ENCODE measurements at places on chromosomes 3 and 15. TPM values are rescaled to one million over a fixed set of nuclear protein-coding genes. Genes with fewer than 3 reads are reported as not detected.

Gene SNTN
- total RNA-seq = not detected

GRCh38 chr3:106086038-106086437, 217.2 kb upstream of the CBLB start:
- H3K4me1 ChIP-seq = peaks cover 6% of the 10 kb centered on the region
- H3K4me3 ChIP-seq = no peak overlapping the region
- no peaks in the 10 kb centered on the region for H3K36me3 ChIP-seq
- no peaks in the 10 kb centered on the region for H3K27me3 ChIP-seq
- no peak for DNase-seq
- H3K27ac ChIP-seq = no peak overlapping the region

GRCh38 chr3:171390051-171390941, 69.9 kb downstream of the TNIK start:
- no peak overlapping the region for H3K27ac ChIP-seq
- peaks cover 40% of the 10 kb centered on the region for H3K4me1 ChIP-seq

Gene ABI3BP
- not detected for total RNA-seq

Gene EIF4E3
- 8.9 TPM for total RNA-seq

DNA sequence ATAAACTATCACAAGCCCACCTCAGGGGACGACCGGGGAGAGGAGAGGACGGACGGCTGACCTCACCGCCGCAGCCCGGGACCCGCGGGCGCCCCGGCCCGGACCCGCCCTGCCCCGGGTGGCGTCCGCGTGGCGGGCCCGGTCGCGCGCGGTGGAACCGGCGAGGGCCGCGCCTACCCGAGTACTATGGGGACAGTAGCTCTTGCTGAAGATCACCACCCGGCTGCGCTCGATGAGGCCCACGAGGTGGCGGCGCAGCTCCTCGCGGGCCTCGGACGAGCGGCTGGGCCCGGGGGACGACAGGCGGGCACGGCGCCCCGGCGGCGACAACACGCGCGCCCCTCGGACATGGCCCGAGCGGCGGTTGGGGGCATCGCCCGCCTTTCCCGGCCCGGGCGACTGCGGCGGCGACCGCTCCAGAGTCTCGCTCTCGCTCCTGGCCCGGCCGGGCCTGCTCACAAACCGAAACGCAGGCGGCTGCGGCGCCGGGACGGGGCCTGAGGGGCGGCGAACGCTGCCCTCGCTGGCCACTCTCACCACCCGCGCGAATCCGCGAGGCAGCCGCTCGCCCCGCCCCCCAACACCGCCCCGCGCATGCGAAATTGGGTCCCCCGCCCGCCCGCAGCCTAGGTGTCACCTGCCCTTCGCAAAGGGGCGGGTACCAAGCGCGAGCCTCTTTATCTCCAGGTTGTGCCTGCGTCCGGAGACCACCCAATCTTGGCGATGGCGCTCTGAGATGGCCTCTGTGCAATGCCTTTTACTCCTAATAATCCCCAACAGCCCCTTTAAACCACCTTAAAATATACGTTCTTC, at the start of gene TXNRD3:
Gene TXNRD3 (minus strand): TSS at position 554 of the 813 bp plus-strand sequence.
- peak within 1 kb of the TSS; percentile 52 for H3K27ac ChIP-seq
- peaks cover 12% of the 10 kb centered on the region for H3K4me1 ChIP-seq
- peak within 1 kb of the TSS; percentile 94 for H3K4me3 ChIP-seq
- H3K36me3 ChIP-seq = no peaks in the 10 kb centered on the region

Gene RSRC1
- total RNA-seq = 40.6 TPM

Measured in neural crest cell (in vitro differentiated cells).